ENCODE measurements at places on chromosomes 12 and 14.

DNA sequence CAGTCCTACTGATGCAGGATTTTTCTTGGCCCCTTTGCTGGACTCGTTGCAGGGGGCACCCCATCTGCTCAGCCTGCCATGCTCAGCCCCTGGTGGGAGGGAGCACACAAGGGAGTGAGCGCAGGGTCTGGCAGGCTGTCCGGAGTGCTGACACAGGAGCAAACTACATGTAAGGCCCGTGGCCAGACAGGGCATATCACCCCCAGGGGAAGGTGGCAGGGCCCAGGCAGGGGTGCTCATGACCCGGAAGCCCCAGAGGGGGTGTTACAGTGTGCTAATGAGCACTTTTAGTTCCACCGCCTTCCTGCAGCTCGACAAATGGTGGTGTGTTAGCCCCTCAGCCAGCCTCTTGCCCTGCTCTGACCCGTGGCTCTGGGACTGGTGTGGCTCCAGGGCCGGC, 645.6 kb upstream of the TMEM132C start:
- no peak for DNase-seq

GRCh38 chr14:96299441-96299840, 43.4 kb downstream of the BDKRB1 start:
- no peak for DNase-seq

DNA sequence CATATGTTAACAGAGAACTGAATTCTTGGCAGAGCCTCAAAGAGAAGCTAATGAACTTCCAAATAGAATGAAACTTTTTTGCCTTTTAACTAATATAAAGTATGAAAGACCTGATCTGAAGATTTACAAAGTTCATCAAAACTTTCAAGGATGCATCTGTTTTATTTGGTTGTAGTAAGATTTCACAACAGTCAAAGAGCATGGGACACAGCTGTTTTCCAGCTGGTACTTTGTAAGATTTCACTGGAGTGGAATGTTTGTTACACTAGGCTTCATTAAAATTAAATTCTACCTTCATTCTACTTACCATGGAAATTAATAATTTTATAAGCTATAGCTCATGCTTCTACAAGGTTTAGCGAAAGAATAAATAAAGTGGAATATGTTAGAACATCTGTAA, 351.2 kb downstream of the SLC6A15 start:
- DNase-seq: peak; percentile 62

- no peak for DNase-seq
Measured at GRCh38 chr12:1533602-1534304, 60.6 kb downstream of the FBXL14 start.

GRCh38 chr12:85076688-85077430, 40.7 kb downstream of the LRRIQ1 start:
- peak; percentile 11 for DNase-seq

- peak; percentile 79 for DNase-seq
Measured at GRCh38 chr12:104108755-104109445, 29.1 kb downstream of the NFYB start.

GRCh38 chr12:111677186-111677585, 8.6 kb downstream of the BRAP start:
- no peak for DNase-seq

DNA sequence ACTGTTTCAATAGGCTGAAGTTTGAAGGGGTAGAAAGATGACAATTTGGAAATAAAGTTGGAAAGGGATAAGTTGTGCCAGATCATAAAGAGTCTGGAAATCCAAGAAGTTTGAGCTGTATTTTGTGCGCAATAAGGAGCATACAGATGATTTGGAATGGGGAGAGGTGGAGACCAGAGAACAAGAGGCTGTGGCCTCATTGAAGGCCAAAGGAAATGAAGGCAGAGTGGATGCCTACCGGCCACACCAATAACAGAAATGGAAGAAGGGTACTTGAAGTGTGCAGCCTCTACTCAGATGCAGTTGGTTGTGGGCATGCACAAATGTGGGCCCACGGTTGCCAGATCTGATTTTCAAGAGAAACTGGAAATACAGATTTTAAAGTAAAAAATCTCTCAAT, 2.4 kb downstream of the IFT81 start:
- DNase-seq: no peak

DNA sequence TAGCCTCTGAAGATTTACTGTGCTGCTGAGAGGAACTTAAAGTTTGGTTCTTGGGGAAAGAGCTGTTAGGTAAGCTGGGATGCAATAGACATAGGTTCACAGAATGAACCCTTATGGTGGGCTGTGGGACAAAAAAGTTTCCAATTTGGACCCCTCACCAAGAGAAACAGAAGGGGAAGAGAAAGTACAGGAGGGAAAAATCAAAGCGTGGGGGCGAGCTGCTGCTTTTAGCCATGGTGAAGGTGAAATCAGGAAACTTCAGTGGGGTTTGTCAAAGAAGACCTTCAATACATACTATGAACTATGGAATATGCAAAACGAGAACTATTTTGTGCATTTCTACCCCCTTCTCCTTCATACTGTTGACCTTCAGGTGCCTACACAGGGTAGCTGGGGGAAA, 10.6 kb upstream of the NINJ2 start:
- no peak for DNase-seq

DNA sequence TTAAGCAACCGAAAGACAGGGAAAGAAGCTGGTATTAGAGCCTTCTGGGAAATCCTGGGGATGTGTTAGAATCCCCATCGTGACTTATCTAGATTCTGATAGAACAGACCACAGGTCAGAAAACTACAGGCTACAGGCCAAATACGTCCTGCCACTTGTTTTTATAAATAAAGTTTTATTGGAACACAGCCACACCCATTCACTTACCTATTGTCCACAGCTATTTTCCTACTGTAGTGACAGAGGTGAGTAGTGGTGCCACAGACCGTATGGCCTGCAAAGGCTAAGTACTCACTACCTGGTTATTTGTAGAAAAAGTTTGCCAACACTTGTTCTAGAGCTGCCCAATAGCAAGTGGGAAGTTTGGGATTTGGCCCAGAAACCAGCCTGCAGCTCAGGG, 53.8 kb downstream of the HRK start:
- no peak for DNase-seq

DNA sequence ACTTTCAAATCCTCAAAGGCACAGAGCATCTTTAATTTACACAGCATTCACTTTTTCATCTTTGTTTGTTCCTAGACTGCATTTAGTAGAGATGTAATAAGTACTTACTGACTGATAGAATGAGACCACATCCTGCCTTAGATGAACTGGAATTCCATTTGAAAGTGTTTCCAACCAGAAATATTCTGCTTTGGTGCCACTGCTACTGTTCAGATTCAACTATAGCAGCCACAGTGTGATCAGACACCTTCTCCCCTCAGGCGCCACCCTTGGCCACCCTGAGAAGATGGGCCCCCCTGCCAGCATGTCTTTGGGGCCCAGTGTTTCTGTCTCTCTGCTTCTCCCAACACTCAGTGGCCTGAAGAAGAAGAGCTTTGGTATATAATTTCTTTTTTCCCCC, 449.1 kb downstream of the RAD51B start:
- no peak for DNase-seq

DNA sequence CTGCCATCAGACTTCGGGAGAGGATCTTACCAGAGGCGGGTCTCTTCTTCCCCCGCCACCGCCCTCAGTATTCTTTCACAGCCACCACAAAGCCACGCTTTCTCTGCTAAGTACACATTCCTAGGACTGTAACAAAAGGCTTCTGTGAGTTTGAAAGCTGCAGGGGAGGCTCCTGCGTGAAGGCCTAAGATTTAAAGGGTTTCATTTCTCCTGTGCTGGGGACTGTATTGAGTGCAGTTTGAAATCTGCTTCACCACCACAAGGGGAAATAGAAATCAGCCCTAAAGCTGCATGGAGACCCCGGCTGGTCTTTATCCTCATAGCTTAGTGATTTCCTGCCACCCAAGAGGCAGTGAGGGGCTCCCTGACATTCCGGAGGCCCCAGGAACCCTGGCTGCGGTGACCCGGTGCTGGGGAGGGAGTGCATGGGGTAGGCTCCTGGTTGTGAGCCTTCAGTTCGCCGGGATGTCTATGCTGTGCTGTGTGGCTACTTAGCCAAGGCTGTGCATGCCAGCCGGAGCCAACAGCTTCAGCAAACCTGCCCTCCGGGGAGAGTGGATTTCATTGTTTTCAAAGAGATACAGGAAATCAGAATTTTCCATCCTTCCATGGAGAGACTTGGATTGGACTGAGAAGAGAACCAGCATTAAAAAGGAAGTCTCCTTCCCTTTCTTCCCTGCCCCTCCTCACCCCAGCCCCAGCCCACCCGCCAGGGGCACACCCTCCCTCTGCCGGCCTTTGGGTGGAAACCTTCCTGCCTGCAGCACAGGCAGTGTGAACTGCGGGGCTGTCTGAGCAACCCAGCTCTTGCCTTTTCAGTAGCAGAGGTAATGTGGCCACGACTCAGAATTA, 163.3 kb downstream of the ETV6 start:
- DNase-seq: no peak

- no peak for DNase-seq
Measured at GRCh38 chr12:7834701-7835100, 38.0 kb downstream of the SLC2A14 start.

DNA sequence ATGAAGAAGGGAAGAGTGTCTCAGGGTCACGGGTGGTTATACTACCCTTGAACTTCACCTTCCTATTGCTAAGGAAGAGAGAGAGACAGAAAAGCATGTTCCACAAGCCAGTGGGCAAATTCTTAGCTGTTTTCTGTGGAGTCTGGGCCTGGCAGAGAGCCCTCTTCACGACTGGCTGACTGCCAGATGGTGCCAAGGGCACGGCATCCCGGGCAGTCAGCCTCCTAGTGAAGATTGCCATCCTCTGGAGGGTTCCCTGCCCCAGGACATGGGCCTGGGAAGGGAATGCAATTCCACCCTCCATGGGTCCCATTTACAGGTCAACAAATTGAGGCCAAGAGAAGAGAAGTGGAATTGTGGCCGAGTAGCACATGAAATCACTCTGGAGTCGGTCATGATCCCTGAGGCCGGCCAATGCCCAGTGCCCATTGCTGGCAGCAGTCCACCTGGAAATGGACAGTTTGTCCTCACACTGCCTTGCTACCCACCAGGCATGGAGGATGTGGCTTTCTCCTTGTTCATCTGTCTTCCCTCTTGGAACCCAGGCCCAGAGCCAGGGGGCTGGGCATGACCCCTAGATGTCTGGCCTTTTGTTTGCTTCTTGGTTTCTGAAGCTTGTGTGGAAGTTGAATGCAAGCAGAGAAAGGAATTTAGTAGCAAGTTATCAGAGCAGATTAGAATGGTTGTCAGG, 9.9 kb downstream of the TUNAR start:
- no peak for DNase-seq

DNA sequence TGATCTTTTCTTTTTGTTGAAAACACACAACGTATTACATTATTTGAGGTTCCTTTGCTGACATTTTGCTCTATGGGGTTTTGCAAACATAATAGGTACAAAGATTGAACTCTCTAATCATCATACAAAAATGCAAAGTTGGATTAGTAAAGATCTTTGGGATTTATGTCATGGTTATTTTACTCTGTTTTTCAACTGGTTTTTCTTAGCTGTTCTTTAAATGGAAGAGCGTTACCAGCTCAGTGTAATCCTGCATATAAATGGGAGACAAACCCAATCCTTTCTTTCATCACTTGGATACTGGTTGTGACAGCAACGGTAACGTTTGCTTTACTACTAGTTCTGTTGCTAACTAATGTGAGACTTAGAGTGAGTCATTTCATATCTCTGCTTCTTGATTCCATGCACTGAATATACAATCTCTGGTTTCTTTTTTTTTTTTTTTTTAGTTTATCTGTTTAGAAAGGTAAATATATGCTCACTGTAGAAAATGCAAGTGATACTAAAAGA, 104.9 kb upstream of the NOVA1 start:
- no peak for DNase-seq

DNA sequence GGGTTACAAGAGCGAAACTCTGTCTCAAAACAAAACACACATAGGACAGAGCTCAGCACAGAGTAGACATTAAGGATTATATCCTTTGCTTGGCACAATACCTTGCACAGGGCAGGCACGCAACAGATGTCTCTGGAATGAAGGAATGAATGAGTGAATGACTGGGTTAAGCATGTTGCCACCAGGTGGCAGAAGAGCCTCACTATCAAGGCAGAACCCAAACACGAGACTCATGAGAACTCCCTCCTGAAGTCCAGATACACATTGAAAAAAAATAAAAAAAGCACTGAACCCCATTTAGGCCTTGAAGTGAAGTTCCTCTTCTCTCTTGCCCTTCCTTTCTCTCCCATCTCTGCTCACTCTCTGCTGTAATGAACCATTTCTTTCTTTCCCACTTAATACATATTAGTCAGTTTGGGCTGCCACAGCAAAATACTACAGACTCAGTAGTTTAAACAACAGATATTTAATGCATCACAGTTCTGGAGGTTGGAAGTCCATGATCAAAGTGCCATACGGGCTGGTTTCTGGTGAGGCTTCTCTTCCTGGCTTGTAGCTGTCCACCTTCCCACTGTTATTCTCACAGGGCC, 26.6 kb upstream of the LTA4H start:
- peak; percentile 88 for DNase-seq

DNA sequence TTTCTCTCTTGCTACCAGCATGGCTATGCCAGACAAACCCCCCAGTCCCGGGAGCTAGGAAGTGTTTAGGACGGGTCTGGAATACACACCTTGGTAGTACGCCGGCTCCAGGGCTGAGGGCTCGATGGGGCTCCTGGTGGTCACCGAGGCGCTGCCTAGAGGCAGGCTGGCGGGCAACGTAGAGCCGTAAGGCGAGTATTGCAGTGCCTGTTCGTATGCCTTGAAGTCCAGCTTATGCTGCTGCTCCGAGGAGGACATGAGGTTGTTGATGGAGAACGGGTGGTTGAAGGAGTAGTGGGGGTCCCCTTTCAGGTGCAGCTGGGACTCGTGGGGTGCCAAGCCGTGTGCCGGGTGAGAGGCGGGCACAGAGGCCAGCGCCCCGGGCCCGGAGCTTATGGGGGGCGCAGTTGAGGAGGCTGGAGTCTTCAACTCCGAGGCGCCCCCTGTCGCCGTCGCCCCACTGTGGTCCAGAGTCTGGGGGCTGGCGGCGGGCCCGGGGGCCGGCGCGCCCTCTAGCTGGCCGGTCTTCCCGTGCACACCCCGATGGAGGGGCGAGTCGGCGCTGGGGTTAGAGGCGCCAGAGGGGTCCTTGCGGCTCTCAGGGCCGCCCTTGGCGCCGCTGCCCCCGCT, 3.6 kb downstream of the FOXA1 start:
- no peak for DNase-seq

- no peak for DNase-seq
Measured at GRCh38 chr12:113762882-113763816, 203.0 kb downstream of the RBM19 start.

DNA sequence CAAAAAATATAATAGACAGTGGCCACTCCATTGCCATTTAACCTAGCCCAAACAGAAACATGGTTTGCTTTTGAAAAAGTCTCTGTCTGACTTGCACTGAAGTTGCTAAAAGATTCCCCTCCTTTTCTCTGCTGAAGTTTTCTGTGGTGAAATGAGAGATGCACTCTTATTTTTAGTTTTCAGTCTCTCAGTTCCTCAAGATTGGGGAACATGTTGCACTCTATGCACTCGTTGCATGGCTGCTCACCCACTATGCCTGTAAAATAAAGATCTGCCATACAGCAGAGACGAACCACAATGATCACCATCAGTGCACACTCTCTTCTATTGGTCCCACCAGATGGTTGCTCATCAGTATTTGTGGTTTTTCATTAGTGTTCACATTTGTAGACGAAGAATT, 13.1 kb upstream of the DAAM1 start:
- no peak for DNase-seq
